ENCODE measurements at places on chromosomes 12 and 14.

DNA sequence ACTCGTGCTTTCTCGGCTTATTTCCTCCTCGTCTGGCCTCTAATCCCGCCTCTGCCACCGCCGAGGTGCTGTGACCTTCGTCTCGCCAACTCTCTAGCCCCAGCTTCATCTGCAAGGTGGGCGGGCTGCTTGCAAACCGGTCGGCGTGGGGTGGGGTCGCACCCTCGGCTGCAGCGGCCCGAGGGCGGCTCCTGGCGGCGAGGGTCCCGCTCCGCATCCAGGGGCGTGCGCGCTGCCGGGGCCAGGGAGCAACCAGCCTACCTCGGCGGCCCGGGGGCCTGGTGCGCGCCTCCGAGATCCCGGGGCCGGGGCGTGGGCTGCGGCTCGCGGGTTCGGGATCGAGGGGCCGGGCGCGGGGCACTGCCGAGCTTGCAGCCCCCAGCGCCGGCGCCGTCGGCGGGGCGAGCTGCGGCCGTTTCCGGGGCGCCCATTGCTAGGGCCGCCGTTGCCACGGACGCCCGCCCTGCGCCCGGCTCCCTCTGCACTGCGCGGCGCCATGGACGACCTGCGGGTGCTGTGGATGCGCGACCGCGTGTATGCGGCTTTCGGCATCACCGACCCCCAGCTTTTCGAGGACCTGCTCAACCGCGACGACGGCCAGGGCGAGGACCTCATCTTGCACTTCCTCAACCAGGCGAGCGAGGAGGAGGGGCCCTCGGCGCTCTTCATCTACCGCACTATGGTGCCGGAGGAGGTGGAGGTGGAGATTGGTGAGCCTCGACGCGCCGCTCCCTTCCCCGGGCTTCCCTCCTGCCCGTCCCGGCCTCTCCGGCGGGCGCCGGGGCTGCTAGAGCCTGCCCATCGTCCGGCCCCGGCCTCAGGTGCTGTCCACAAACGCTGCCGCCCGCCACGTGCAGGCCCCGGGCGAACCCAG, at the start of gene DNAH10:
Gene DNAH10, plus strand, starts transcription at position 461 of the 874 bp plus-strand sequence. Its CDS starts 36 bp downstream, at position 497.
- no peak for DNase-seq

- DNase-seq: no peak
Observed at GRCh38 chr12:89348894-89349699, 3.2 kb downstream of the DUSP6 start.

- no peak for DNase-seq
Observed at GRCh38 chr14:95486875-95487668, 29.4 kb downstream of the SYNE3 start.

DNA sequence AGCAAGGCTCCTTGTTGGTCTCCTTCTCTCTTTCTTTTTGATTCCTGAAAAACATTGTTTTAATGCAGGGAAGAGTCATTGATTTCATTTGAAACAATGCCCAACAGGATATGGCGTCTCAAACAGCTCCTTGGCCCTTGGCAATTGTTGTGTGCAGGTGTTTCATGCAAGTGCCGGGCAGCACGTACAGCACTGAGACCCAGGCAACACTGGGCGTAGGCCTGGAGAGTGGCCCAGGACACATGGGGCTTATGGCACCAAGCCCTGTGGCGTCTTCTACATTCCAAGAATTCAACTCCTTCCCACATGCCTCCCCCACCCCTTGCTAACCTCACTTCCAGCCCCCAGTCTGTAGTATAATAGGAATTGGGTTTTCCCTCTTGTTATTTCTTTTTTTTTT, 230.4 kb downstream of the SPTSSA start:
- peak; percentile 13 for DNase-seq

DNA sequence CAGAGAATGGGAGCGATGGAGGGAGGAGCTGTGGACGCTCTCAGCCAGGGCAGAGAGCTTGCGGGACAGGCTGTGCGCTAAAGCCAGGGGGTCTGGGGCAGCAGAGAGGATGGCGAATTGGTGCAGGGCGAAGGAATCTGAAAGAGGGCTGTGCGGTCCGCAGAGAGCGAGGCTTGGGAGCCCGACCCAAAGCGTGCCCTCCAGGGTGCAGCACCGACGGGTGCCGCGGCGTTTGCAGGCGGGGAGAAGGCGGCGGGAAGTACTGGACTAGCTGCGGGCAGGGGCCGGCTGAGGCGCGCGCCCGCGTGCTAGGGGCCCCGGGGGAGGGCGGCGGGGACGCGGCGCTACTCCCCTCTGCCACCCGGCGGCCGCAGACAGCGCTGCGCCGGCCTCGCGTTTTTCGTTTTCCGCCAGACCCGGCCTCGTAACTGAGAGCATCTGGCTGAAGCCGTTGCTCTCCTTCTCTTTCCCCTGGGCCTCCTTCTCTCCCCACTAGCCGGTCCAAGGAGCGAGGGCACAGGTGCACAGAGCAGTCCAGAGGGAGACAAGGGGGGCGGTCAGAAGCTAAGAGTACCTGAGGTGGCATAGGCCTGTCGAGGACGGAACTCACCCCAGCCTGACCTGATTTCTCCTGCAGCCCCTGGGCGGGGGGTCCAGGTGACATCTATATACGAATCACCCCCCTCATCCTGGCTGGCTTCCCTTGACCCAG, 24.9 kb downstream of the SLC6A12 start:
- DNase-seq: peak; percentile 34

GRCh38 chr14:34930591-34931091, 52.2 kb upstream of the SRP54 start:
- DNase-seq: no peak
